ENCODE measurements at places on chromosomes 11 and 22.

DNA sequence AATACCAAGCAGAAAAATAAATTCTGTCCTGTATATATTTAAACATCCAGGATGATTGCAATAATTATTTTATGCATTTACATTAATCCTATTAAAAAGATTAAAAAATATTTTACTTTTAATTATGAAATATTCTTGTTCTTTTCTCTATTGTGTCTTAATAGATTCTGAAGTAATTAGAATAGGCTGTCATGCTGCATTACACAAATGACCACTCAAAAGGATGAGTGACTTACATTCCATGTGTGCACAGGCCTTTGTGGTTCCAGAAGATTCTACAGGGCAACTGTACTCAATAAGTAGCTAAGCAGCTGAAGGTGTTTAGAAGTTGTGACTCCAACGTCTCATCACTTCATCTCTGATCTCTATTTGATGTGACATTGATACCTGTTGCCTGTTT is 745.9 kb upstream of the CCDC179 start:
- DNase-seq, result no peak

- DNase-seq, result no peak
These were observed 381.6 kb upstream of the CADM1 start for GRCh38 chr11:115885535-115886421.

DNA sequence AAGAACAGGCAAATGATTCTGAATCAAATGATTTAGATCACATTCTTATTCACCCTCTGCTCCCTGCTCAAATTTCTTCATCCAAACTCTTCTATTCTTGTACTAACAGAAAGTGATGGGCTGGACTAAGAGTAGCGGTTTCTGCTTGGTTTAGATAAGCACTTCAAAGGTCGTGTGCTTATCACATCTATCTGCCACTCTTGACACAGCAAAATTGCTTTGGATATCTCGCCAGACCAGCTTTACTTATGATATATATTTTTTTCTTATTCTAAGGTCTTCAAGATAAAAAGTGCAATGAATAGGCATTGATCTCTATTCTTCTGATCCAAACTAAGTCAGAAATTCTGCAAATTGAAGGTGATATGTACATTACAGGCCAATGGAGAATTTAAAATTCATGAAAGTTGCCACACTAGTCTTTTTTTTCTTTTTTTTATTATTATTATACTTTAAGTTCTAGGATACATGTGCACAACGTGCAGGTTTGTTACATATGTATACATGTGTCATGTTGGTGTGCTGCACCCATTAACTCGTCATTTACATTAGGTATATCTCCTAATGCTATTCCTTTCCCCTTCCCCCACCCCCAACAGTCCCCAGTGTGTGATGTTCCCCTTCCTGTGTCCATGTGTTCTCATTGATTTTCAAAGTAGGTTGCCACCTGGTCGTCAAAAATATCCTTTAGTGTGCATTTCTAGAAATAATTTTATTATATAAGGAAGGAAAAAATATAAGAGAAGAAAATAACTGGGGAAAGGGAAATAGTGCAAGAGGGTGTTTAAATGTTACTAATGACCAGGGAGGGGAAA is 1941.0 kb upstream of the RAG2 start:
- DNase-seq, result no peak

DNA sequence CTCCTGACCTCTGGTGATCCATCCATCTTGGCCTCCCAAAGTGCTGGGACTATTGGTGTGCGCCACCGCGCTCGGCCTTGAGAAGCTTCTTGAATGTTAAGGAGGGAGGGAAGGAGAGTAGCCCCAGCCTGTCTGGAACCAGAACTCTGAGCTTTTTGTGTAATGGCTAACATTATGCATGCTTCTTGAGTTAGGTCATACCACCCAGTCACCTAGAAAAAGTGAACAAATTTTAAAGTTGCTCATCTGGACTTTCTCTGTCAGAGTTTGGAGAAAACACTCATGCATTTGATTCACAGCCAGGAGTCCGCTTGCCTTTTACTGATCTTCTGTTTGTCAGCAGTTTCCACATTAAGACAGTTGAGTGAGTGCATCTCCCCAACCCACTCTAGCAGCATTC is 82.1 kb downstream of the PPP6R3 start:
- DNase-seq, result no peak

GRCh38 chr11:11876458-11876857 is 34.7 kb downstream of the USP47 start:
- DNase-seq, result no peak

- no peak for DNase-seq
These were observed 65.7 kb upstream of the DDI1 start for GRCh38 chr11:103970701-103971249.

DNA sequence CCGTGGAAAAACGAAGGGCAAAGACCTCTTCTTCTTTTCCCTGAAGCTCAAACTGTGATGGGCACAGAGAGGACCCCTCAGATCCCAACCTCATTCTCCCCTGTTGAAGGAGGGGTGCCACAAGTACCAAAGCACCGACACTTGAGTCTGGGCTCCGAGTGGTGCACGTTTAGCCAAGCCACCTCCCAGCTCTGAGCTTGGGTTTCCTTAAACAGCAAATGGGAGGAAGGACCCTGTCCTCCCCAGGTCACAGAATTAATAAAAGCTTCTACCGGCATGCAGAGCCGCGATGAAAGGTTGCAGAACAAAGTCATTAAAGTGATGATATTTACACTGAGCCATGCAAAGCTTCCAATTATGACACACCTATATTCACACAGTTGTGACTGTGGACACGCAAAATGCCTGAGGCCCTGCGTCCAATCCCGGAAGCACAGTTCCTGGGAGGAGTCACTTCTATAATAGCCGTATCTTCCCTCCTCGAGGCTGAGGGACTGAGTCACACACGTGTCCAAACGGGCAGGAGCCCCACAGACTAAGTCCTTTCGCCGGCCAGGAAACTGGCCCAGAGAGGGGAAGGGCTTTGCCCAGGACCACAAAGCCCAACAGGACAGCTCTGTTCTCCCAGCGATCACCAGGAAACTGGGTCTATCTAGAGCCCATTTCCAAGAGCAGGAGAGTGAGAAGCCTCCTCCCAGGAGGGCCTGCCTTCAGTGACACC is 922 bp upstream of the CSNK1E start:
- DNase-seq, result no peak

DNA sequence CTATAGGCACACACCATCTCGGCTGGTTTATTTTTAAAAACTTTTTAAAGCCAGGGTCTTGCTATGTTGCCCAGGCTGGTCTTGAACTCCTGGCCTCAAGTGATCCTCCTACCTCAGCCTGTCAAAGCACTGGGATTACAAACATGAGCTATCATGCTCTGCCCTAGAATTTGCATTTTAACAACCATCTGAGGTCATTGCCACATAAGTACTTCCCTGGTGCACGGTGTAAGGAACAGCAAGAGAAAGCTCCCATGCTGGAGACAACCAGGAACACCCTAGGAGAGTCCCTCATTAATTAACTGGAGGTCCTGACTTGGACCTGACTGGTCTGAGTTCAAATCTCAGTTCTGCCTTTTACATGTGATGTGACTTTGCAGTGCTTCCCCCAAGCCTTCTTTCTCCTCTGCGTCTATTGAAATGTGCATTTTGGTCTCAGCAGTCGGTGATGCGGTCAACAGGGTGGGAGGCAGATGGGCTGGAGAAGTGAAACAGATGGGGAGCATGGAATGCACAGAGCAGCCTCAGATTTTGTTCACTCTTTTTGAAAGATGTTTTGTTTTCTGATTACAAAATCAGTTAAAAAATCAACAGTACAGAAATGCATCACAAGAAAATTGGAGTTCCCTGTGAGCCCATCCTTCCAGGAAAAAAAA is 146.5 kb downstream of the MYO18B start:
- DNase-seq, result no peak
